Activated CD4-positive, alpha-beta T cell treated with anti-CD3 and anti-CD28 coated beads, Interleukin-2, amount 10 ng/mL, durations not matched to agents 7 days and 5 days (primary cell): ENCODE measurements at places on chromosomes 5 and 9.
A peak's percentile ranks its signal among the peaks of the same experiment; 100 is the strongest.

DNA sequence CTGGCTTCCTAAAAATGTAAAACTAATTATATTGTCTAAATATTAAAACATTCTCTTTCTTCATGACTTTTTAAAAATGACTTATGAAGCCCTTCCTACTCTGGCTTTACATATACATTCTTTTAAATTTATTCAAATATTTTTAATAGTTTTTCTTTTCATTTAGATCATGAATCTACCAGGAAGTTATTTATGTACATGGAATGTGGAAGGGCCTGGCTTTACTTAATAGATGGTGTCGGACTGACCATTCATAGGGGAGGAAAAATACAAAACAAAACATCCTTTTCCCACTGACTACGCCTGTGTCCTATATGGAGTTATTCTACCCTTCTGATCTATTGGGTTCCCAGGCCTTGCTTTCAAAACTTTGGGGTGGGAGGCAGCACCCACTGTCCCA lies 129.8 kb downstream of the MACROH2A1 start:
- DNase-seq: no peak

- DNase-seq: no peak
Observed at GRCh38 chr5:58085800-58086199, 374.1 kb downstream of the PLK2 start.

DNA sequence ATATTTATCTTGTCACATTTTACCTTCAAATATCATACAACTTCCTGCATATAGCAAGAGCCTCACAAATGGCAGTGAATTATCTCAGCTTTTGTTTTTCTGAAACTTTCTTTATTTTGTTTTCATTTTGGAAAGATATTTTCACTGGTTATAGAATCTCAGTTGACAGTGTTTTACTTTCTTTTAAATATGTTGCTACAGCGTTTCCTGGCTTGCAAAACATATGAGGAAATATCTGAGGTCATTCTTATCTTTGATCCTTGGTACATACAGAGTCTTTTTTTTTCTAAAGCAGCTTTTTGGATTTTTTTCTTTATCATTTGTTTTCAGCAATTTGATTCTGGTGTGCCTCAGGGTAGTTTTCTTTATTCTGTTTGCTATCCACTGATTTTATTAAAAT lies 77.6 kb upstream of the CEP78 start:
- DNase-seq: no peak

- DNase-seq: no peak
Observed at GRCh38 chr5:176187276-176188062, 50.8 kb upstream of the SIMC1 start.

DNA sequence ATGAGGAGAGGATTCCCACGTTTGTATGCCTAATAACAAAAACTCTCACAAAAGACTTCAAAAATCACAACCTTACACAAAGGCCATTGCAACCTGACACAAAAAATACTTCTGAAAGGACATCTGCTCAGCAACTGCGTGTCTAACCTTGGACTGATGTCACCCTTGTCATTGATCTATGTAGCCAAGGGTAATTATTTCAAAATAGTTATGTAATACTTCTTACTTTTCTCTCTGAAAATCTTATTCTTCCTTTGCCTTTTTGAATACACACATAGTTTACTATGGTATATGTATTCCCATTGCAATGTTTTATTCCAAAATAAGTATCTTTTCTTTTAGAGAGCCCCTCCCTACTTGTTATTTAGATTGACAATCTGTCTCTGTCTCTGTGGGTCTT lies 355.3 kb downstream of the MSX2 start:
- DNase-seq: no peak

DNA sequence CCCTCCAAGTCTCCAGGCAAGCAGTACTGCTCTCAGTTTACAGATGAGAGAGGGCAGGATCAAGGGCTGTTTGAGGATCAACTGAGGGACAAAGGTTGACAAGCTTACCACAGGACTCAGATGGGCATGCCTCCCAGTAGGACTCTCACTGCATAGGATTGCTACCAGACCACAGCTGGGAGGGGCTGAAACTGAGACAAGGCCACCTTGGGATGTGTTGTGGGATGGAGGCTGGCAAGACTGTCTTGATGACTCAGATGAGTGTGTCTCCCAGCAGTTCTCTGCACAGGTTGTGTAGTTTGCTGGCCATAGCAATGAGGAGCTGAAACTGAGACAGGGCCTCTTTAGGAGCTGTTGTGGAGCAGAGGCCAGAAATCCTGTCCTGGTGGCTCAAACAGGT lies 222.2 kb upstream of the IRX1 start:
- no peak for DNase-seq

DNA sequence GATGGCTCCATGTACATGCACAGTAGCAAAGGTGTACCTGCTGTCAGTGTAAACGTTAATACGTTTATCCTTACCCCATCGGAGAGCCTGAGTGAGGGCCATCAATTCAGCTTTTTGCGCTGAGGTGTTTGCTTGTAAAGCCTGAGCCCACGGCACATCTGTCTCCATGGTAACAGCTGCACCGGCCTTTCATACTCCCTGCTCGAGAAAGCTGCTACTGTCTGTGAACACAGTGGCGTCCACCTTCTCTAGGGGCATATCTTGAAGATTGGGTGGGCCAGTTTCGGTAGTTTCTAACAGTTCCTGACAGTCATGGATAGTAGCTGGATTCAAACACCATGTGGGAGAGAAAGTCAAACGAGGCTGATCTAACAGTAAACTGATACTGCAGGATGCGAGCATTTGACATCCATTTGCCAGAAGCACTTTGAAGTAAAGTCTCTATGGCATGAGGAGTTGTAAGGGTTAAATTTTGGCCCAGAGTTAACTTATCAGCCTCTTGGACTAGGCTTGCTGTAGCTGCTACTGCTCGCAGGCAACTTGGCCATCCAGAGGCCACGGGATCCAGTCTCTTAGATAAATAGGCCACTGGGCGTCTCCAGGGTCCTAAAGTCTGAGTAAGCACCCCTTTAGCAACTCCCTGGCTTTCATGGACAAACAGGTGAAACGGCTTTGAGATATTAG lies 21.0 kb upstream of the RHOBTB3 start:
- no peak for DNase-seq

- no peak for DNase-seq
Observed at GRCh38 chr9:107110153-107110552, 172.9 kb upstream of the RAD23B start.

GRCh38 chr9:78297672-78297961 lies 692 bp downstream of the PSAT1 start:
- no peak for DNase-seq

DNA sequence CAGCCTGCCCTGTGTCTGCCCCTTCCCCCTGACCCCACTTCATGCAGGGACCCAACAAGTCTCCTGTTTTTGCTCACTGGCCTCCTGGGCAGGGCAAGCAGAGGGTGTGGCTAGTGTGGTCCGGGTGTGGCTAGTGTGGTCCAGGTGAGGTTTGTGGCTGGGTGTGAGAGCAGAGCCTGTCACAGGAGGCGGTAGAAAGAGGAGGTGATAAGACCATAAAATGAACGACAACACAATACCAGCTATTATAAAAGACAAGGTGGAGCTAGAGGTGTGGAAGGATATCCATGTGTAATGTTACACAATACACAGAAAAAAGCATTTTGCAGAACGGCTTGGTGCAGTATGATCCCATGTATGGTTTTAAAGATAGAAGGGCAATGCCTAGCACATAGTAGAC lies 23.3 kb downstream of the SPRY4 start:
- DNase-seq: peak; percentile 31

DNA sequence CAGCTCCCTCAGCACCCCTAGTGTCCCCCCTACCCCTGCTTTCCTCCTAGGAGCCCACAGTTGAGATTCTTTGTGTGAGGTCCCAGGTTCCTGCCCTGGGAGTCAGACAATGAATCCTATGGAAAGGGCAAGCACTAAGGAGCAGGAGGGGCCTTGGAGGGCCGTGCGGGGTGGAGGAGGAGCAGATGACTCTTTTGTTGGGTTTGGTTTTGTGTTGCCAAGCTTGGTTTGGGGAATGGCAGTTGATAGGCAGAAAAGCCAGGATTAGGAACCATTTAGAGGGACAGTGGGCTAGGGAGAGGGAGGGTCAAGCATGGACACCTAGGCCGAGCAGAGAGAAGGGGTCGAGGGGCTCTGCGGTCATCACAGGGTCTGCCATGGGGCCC lies 61.6 kb upstream of the SPTLC1 start:
- no peak for DNase-seq

GRCh38 chr5:102666164-102666946 lies 88.8 kb upstream of the PAM start:
- DNase-seq: no peak

DNA sequence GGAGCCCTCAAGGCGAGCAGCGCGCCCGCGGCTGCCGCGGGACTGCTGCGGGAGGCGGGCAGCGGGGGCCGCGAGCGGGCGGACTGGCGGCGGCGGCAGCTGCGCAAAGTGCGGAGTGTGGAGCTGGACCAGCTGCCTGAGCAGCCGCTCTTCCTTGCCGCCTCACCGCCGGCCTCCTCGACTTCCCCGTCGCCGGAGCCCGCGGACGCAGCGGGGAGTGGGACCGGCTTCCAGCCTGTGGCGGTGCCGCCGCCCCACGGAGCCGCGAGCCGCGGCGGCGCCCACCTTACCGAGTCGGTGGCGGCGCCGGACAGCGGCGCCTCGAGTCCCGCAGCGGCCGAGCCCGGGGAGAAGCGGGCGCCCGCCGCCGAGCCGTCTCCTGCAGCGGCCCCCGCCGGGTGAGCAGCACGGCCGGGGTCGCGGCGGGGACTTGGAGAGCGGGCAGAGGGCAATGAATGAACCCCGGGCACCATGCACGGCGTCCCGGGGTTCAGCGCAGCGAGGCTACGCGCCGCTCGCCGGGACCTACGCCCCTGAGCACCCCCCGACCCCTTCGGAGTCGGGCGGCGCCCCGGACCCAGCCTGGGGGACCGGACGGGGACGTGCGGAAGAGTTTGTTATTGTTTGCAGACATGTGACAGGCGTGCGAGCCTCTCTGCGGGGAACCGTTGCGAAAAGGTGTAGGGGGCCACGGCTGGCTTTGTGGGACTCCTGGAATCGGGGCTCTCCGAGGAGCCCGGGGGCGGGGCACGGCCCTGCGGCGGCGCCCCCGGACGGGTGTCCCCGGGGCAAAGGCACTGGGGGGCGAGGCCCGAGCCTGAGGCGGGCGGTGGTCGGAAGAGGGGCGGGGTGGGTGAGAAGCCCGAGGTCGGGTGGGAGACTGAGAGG lies 553 bp downstream of the MAP3K1 start:
- DNase-seq: peak; percentile 55

DNA sequence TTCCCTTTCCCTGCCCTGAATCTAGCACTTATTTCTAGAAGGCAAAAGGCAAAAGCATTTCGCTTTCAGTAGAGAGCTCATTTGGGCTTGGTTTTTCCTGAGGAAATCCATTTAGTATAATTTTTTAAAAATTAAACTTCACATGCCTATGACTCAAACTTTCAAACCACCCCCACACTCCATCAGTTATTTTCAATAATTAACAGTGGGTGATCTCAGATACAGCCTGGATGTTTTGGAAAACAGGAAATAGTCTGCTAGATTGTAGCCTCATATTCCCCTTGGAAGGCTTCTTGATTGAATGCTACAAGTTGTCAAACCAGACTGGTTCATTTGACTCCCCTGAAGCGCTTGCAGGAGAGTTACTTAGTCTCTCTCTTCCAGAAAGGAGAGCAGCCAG lies 40.6 kb downstream of the SEMA5A start:
- no peak for DNase-seq

- DNase-seq: no peak
Observed at GRCh38 chr5:40364441-40364840, 315.3 kb upstream of the PTGER4 start.

DNA sequence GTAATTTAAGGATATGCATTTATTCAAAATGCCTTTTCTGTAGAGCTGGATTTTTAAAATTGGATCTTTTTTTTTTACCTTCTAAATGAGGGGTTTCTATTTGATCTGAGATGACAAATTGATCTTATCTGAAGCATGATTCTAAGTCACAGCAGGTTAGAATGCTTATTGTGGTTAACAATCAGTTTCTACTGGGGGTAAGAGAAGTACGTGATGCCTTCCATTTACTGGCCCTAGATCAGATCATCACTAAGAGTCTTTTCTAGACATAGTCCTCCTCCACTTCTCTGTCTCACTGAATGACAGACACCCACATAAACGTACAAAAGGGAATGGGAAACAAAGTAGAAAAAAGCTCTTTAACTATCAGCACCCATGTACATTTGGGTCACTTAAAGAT lies 231.9 kb downstream of the DMAC1 start:
- no peak for DNase-seq

DNA sequence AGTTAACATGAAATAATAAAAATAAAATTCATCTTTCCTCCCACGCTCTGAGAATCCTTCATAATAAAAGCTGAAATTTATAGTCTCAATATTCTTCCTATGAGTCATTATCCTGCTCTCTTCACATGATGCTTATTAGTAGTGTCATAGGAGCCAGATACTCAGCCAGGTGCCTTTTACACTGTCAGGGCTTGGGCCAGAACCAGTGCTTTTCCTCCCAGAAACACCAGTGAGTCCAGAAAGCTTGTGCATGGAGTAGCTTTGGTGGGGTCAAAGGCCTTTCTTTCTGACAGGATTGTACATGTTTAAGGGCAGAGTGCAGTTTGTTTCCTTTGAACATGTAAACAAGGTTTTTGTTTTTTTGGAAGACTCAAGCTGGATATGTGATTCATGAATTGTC lies 6.8 kb downstream of the LSM11 start:
- no peak for DNase-seq

DNA sequence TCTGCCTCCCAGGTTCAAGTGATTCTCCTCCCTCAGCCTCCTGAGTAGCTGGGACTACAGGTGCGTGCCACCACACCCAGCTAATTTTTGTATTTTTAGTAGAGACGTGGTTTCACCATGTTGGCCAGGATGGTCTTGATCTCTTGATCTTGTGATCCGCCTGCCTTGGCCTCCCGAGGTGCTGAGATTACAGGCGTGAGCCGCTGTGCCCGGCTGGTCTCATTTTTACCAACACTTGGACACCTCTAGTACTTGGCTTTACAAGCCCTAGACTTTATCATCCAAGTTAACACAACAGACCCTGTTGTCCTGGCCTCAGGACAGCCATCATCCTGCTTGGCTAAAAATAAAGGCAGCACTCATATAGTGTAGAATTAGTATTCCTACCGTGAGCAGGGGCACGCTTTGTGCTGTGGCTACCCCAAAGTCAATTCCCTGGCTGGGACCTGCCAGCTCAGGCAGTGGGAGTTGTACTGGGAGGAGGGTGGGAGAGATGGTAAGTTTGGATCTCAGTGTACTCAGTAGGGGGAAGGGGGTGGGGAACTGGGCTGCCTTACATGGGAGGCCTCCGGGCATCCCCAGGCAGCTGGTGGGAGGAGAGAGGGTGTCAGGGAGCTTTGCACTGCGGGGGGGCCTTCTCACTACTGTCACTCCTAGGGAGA lies 6.6 kb downstream of the PDZD2 start:
- no peak for DNase-seq

- DNase-seq: peak; percentile 40
Observed at GRCh38 chr9:131275332-131276093, 797 bp downstream of the FAM78A start.
